IPS-NIHi11 (cell line): ENCODE measurements at places on chromosomes 2 and 18.
A peak's percentile ranks its signal among the peaks of the same experiment; 100 is the strongest.

DNA sequence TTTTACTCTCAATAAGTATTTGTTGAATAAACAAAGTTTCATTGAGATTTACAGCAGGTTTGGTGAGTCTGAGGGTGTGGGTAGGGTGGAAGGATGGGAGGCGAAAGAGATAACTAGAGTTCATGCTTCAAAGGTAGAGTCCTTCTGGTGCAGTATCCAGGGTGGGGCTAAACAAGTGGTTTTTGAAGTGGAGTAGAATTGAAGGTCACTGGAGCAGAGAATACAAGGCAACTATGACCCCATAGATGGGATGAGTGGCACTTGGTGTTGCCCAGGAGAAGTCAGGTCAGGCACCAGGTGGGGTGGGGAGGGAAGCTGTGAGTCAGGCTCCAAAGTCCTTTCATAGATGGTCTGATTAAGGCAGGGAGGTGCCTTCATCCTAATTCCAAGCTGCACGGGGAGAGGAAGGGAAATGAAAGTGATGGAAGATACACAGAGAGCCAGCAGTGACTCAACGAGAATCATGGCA, 6.6 kb upstream of the CAB39 start:
- DNase-seq, result no peak

- peak; percentile 13 for DNase-seq
Observed at GRCh38 chr18:8333961-8334360, 275.3 kb upstream of the RAB12 start.

DNA sequence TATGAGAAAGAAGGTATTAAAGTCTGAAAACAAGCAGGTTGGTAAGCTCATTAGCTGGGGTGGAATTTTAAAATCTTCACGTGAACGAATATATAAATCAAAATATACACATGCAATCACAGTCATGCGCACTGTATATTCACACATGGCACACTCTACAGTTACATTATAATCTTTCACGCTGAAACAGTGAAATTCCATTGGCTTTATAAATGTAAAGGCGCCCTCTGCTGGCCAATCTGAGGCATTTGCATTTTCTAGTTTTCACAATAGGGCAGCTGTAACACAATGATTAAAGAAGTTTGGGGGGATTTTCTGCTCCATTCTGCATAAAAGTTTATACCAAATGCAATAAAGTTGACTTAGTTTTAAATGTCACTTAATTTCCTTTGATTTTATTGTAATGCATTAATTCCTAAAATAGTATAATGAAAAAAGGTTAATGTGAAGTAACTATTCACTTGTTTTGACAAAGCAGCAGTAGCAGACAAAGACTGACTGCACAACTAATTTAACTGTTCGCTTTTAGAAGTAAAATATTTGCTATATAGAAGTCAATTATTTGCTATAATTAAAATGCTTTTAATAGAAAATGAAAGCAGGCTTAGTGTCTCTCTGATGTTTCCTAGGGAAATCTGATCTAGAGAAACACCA, 17.2 kb downstream of the IFIH1 start:
- peak; percentile 22 for DNase-seq

DNA sequence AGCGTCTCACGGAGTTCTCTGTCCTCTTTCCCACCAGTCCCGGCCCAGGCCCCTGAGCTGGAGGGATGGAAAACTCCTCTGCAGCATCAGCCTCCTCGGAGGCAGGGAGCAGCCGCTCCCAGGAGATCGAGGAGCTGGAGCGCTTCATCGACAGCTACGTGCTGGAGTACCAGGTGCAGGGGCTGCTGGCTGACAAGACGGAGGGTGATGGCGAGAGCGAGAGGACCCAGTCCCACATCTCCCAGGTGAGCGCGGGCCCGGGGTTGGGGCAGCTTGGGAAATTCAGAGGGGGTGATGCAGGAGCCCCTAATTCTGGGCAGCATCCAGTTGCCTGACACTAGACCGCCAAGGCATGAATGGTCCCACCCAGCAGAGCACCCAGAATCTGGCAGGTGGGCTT, 80.7 kb downstream of the CTIF start:
- no peak for DNase-seq

- DNase-seq, result no peak
Observed at GRCh38 chr2:69384618-69385081, 2.4 kb downstream of the GFPT1 start.

DNA sequence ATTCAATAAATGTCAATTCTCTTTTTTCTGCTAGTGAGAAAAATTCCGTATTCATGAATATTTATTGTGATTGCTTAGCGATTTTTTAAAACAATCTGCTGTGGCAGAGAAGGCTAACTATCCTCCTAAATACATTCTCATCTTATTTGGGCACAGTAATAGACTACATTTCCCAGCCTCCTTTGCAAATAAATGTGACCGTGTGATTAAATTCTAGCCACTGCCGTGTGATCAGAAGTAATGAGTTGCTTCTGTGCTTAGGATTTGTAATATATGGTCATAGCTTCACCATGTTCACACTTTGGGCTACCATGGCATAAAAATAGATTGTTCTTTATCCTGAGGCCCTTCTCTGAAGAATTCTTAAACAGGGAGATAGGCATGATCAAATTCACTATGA, 179.6 kb downstream of the FAM124B start:
- no peak for DNase-seq

DNA sequence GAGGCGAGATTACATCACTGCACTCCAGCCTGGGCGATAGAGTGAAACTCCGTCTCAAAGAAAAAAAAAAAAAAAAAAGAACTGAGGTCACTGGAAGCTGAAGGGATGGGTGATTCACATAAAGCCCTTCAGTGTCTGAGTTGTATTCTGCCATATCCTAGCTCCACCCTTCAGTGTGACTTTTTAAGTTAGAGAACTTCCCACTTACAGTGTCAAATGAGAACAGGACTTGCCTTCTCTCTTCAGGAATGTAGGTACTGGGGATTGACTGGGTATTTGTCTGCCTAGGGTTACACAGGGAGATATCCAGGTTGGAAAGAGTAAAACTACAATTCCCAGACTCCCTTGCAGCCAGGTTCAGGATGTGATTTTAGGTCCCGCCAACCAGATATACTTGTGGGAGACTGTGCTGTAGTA, 37.9 kb downstream of the EHD3 start:
- DNase-seq, result no peak

- no peak for DNase-seq
Observed at GRCh38 chr2:121386102-121386501, 101.1 kb upstream of the TFCP2L1 start.
